ENCODE measurements at places on chromosomes 1 and 21.

DNA sequence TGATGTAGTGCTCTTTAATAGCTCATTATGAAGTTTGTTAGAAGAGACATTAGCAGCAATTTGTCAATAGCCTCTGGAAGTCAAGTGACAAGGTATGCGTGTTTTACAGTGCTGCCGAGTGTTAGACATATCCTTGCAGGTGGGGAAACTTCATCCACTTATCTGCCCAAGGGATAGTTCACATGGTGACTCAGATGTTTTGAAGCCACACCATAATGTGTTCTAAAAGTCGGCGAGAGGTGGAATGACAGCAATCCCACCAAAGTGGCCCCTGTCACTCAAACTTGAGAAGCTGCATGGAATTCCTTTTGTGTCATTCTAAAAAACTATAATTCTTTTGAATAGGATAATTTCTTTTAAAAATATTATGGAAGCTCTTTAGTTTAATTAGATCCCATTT lies 98.1 kb downstream of the RUNX1 start:
- DNase-seq, result no peak

DNA sequence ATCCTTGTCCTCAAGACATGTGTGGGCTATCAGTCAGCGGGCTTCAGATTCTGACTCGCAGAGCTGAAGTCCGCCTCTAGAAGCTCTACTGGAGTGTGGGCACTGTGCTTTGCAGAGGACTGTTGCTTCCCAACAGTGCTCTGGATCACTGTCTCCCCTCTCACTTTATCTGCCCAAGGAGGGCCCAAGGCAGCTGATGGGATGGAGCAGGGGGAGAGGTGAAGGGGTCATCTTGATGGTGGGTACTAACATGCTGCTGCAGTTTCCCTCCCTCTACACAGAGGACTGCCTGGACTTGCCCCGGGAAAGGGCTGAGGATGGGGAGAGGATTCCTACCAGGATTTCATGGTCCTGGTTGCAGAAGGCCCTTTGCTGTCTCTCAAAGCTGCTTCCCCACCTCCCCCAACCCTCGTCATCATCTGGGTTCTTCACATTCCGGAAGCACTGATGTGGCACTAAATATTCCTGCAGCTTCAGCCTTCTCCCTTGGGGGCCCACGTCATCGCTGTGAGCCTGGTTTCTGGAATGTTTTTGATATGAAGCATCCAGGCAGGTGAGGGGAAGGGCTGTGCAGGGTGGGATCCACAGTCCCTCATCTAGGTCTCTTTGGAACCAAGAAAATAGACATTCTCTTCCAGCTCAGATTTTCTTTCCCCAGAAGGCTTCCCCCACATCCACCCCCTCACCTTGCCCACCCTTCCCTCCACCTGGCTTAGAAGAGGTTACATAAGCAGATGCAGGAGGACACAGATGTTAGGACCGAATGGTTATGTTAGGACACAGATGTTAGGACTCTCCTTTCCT lies 23.2 kb downstream of the NUAK2 start:
- DNase-seq, result no peak

DNA sequence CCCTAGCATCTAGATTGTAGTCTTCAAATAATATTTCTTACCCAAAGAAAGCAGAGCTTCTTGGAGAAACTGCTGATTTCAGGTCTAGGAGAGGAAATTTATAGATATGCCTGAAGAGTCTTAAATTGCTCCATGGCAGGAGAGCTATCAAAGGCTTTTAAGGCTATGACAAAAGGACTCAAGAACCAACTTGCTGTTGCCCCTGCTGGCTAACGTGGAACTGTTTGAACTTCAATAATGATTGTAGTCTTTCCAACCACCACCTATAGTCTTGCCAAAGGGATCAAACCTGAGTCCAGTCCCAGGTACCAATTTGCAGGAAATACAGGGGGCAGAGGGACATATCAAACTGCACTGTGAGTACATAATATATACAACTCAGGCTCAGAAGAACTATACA lies 336.2 kb upstream of the ESRRG start:
- no peak for DNase-seq

GRCh38 chr1:70498666-70499065 lies 87.6 kb downstream of the CTH start:
- DNase-seq, result no peak

GRCh38 chr1:246155923-246156322 lies 351.2 kb downstream of the SMYD3 start:
- DNase-seq, result no peak

DNA sequence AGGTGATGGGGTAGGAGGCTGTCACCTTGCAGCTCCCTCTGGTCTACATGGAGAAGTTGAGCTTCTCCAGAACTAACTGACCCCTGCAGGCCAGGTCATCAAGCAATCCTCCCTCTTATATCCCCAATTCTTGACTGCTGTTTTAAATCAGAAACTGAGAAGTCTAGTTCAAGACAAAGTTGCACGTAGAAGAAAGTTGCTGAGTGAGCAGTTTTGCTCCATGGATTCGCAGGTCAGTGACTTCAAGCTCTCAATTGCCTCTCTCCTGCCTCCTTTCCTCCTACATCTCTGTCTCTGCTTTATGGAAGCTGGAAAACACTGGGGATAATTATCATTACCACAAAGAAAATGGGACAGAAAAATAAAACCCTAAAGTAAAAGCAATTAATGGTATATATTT lies 32.8 kb upstream of the GBP5 start:
- no peak for DNase-seq

- peak; percentile 67 for DNase-seq
Observed at GRCh38 chr1:27527890-27528817, 38.2 kb upstream of the WASF2 start.

GRCh38 chr1:73104749-73105148 lies 822.4 kb upstream of the NEGR1 start:
- DNase-seq, result no peak

DNA sequence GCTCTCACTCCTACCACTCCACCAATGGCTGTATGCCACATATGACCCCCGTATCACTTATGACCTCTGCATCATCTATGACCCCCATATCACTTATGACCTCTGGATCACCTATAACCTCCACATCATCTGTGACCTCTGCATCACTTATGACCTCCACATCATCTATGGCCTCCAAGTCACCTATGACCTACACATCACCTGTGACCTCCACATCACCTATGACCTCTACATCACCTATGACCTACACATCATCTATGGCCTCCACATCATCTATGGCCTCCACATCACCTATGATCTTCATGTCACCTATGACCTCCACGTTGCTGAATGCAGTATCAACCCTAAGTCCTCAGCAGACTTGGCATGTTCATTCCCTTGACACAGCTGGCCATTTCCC lies 271.2 kb downstream of the MATN1 start:
- no peak for DNase-seq

GRCh38 chr1:26469558-26469957 lies 2.7 kb upstream of the HMGN2 start:
- DNase-seq, result no peak

- no peak for DNase-seq
Observed at GRCh38 chr1:219990782-219991510, 55.4 kb downstream of the EPRS1 start.

GRCh38 chr21:45296638-45297037 lies 8.9 kb upstream of the POFUT2 start:
- no peak for DNase-seq

GRCh38 chr1:52532731-52533327 lies 20.1 kb downstream of the TUT4 start:
- no peak for DNase-seq

- no peak for DNase-seq
Observed at GRCh38 chr1:231691618-231692259, 65.1 kb downstream of the DISC1 start.

DNA sequence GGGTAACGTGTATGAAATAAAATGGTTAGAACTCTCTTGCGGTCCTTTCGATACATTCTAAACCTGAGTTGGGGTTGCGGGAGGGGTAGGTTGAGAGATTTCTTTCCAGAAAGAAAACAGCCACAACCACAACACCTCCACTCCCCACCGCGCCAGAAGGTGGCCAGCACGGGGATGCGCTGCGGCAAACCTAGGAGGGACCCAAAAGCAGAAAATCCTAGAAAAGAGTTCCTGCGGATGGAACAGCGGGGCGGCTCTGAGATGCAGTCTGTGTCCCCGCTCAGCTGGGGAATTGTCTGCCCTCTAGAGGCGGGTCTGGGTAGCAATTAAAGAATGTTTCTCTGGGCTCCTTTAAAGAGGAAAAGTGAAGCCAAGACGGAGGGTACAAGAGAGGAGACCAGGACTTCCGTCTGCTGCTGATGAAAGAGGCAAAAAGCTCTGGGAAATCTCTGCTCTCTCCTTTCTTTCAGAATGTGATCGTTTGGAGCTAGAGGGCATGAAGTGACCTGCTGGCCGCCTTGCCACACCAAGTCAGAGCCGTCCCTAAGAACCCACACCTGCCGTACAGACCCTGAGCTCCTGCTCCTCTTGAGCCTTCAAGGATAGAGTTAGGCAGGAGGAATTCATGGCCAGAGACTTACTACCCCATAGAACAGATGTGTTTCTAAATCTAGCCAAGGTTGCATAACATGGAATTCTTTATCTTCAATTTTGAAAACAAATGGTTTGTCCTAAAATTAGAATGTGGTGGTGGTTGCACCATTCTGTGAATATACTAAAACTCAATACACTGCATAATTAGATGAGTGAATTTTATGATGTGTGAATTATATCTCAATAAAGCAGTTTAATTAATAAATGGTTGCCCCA lies 46.5 kb upstream of the COA6 start:
- peak; percentile 63 for DNase-seq

DNA sequence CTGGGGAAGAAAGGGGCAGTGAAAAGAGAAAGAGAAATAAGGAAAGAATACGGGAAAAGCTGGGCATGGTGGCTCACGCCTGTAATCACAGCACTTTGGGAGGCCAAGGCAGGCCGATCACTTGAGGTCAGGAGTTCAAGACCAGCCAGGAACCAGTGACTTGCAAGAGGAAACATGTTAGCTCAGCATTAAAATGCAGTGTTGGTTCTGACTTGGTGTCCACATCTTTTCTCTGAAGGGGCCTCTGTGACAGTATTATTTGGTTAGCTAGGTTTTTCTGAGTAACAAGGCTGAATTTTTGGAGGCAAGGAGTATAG lies 26.8 kb downstream of the IER5 start:
- DNase-seq, result no peak

GRCh38 chr1:185914089-185914488 lies 179.9 kb downstream of the HMCN1 start:
- no peak for DNase-seq

GRCh38 chr1:211611818-211612217 lies 32.9 kb upstream of the SLC30A1 start:
- no peak for DNase-seq

DNA sequence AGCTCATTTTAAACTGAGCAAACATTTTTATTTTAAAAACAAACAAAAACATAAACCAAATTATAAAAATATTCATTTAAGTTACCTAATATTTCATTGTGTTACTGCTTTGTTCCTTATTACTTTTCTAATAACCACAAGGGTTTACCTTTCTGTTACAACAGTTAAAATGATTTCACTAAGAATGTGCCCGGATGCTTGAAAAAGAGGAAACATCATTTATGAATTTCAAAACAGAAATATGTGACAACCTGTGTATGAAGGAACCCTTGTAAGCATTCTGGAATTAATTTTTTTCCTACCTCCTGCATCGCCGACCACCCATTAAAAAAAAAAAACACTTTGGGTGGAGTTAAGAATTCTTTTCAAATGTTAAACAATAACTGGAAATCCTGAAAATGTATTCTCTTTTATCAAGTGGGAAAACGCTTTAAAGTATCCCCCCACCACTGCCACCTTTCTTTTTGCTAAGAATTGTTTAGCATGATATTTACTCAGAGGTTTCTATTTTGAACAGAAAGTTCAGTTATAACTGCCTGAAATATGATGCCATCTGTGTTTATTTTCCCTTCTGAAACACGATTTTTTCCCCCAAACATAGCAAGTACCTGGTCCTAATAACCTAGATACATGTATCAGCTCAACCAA lies 9.1 kb downstream of the CYYR1 start:
- DNase-seq, result no peak

GRCh38 chr1:3514404-3514803 lies 59.9 kb downstream of the ARHGEF16 start:
- DNase-seq, result no peak

DNA sequence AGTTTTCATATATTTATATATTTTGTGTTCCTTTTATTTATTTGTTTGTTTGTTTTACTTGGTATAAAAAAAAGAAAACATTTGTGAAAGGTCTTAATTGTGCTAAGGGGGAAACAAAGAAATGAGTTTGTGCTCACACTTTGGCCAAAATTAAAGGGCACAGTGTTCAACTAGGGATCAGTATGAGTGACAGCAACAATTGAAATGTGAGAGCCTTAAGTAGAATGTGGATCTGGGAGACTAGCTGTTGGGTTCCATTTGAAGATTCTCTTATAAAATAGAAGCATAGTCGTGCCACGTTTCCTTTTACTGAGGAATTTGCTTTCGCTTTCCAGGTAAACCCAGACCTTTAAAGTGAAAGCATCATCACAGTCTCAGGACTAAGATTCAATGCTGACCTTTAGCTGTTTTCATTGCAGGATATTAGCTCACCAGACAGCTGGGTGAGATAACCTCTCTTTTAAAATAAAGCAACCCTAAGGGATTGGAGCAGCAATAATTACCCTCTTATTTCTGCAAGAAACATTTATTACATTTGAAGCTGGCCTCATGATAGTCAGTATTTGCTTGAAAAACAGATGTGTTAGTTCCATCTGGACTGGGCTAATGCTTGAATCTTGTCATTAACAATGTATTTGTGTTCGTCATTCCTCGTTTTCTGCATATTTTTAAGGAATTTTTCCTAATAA lies 37.1 kb upstream of the CD55 start:
- DNase-seq, result no peak

DNA sequence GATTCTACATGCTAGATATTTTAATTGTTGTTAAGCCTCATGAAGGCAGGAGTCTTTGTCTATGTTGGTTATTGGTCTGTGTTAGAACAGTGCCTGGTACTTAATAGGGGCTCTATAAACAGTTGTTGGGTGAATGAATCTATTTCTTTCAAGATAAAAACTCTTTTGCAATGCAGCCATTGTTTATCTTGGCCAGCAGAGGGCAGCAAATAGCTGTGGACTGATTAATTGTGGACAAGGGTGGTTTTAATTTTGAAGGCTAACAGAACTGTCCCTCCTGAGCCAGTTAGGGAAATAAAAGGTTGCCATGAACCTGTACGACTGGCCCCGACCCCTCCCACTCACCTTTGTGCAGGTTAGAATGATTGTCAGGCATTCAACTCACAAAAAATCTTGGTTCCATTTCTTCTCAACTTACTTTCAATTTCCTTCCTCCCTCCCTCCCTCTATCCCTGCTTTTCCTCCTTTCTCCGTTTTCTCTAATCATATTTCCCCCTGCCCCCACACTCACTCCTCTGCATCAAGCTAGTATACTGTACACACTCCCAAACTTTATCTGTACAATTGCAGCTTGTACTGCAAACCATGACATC lies 66.3 kb upstream of the DIRAS3 start:
- DNase-seq, result peak; percentile 27

DNA sequence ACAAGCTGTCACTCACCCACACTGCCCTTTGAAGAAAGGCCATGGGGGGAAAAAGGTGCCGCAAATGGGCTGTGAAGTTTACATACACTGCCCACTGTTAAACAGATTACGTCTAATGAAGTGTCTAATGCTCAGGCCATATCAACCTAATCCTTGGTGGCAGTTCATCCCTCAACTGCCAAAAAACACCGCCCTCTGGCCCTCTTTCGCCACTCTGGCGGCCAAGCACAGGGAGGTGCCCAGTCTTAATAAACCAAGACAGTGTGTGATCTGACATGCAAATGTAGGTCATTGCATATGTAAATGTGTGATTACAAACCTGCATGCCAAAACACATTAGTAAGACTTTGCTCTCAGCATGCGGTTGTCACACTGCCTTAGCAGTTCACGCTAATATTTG lies 89.5 kb downstream of the NEK7 start:
- no peak for DNase-seq

GRCh38 chr1:5990913-5991312 lies 1.3 kb downstream of the NPHP4 start:
- no peak for DNase-seq
